Astrocyte of the hippocampus (primary cell): ENCODE measurements at places on chromosomes 3 and 15.

DNA sequence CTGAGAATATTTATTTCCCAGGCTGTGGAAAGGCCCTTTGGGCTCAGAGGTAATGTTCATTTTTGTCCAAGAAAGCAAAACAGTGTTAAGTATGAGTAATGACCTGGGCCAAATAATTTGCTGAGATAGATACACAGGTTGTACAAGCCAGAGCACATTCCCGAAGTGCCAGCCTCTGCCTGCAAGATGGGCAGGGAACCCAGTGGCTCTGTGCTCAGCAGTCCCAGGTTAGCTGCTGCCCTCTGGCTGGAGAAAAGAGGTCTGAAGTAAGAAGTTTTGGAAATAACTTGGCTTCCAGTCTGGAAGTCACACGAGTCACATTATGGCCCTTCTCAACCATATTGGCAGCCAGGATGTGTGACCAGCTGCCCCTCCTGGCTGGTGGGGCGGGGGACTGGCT lies 20.2 kb downstream of the MYZAP start:
- DNase-seq: peak; percentile 39

DNA sequence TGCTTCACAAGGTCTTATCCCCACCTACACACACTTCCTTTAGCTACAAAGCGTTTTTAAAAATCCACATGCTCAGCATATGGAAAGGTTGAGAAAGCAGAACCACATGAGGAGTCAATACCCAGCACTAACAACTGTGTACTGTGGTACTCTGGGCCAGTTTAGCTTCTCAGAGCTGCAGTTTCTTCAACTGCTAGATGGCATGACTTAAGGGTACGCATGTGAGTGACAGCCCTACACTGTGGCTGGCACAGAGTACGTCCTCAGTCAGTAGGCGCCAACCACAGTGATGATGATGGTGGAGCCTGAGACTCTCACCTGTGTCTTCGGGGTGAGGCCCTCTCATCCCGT lies 17.4 kb downstream of the CCDC12 start:
- no peak for DNase-seq

- DNase-seq: peak; percentile 13
Observed at GRCh38 chr3:54960082-54960481, 32.2 kb upstream of the LRTM1 start.

- no peak for DNase-seq
Observed at GRCh38 chr3:21734746-21735145, 16.3 kb downstream of the ZNF385D start.

- peak; percentile 28 for DNase-seq
Observed at GRCh38 chr3:72161881-72162595, 377.1 kb upstream of the PROK2 start.

DNA sequence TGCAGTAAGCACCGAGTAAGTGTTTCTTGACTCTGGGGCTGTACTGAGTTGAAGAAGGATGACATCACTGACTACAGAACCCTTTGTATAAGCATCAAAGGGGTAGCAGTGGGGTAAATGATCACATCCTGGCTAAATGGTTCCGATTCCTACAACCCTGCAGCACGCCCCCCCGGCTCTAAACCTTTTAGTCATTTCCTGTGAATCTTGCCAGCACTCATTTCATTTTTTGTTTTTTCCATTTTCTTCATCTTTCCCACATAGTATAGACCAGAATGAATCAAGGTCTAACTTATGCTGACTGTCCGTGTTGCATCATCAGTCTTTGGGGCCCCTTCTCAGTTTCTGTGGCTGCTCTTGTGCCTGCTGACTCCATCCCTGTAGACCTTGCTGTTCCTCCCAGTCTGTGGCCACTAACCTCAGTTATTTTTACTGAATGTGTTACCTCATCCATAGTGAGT lies 383.1 kb upstream of the TPRG1 start:
- peak; percentile 83 for DNase-seq

DNA sequence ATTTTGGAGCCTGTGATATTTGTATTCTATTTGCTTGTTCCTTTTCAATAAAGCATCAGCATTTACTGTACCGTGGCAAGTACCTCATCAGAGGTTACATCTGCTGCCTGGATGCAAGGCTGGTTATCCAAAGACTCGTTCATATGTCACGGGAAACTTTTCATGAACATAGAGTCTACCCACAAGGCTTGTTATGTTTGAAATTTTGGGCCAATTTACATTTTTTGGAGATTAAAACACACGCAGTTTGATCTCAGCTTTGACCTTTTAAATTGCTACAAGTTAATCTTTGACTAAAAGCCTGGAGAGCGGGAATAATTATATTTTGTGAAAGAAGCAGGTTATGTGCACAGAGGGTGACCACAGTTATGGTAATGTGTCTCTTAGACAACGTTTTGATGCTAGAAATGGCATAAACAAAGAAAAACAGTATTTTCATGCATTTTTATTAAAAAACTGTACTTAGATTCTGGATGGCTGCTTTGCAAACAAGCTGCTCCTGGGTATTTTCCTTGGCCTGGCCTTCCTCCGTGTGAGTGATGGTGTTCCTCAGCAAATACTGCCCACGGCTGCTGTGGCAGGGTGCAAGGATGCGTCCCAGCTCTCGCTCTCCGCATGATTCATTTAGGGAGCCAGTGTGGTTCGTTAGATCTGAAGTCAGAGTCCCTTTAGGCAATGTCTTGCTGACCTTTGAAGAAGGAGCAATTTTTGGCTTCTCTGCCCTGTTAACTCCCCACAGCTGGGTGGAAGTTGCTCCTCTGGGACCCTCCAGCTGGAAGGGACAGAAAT lies 27.1 kb downstream of the CHST2 start:
- DNase-seq: peak; percentile 33

- no peak for DNase-seq
Observed at GRCh38 chr15:50024281-50024680, 94.8 kb downstream of the ATP8B4 start.

DNA sequence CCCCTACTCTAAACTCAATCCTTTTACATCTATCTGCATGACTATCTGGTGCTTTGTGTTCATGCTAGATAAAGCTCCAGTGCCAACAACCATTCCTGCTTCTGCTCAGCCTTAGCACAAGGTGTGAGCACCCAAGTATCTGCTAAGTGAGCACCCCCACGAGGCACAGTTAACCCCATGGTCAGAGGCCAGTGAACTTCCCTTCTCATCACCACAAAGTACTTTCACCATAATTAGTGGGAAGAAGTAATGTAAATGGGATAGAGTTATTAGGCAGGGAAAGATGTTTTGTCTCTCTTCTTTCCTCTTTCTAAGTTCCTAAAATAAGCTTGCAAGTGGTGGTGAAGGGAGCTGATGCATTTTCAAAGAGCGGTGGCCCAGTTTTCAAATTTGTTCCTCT lies 96.4 kb downstream of the ANO10 start:
- DNase-seq: no peak

- peak; percentile 50 for DNase-seq
Observed at GRCh38 chr3:58163234-58163633, 47.5 kb downstream of the DNASE1L3 start.

GRCh38 chr3:75118779-75119178 lies 504.3 kb upstream of the CNTN3 start:
- DNase-seq: no peak

DNA sequence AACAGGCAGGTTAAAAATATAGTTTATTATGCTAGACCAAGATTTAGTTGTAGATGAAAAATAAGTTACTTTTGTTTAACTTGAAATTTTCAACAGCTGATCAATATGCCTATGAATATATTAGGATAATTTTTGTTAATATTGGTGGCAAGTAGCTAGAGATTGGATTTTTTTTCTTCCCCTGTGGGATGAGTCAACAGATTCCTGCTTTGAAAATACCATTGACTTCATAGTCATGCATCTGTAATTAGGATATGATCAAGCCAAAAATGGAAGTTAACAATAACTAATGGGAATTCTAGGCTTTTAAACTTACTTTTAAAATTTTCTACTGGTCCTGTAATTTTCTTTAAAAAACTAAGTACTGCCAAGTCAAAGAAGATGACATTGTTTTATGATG lies 211.7 kb downstream of the ZIC1 start:
- peak; percentile 45 for DNase-seq

GRCh38 chr3:129608087-129608935 lies 1.8 kb upstream of the PLXND1 start:
- DNase-seq: peak; percentile 40

DNA sequence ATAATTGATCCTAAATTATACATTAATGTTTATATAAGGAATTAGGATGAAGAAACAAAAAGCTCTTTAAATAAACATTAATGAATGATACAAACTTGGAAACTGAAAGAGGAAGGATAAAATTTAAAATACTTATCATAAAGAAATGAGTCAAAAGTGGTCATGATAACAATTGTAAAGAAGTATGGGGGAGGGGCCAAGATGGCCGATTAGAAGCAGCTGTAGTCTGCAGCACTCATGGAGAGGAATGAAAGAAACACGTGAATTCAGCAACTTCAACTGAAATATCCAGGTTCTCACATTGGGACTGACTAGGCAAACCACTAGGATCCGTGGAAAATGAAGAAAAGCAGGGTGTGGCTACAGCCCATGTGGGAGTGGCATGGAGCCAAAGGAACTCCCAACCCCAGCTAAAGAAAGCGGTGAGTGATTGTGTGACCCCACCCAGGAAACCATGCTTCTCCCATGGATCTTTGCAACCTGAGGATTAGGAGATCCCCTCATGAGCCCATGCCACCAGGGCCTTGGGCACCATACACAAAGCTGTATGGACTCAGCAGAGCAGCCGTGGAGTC lies 13.1 kb upstream of the CP start:
- DNase-seq: no peak

DNA sequence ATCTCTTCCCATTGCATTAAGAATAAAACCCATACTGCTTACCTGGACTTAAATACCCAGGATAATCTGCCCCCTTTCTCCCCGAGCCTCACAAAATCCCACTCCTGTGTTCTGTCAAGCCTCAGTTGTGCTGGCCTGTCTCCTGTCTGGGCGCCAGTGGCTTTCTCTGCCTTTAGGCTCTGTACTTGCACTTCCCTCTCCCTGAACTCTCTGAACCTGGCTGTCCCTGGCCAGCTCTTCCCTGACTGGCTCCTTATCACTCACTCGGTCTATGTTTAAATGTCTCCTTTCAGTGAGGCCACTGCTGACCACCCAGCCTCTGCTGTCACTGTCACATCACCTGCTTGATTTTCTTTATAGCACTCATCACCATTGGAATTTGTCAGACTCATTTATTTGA lies 382.7 kb upstream of the PPP2R3A start:
- no peak for DNase-seq

GRCh38 chr3:46617941-46618340 lies 5.6 kb downstream of the FAM240A start:
- no peak for DNase-seq

GRCh38 chr3:12922881-12923431 lies 81.6 kb upstream of the RPL32 start:
- no peak for DNase-seq

GRCh38 chr3:58897646-58898045 lies 152.2 kb downstream of the CFAP20DC start:
- DNase-seq: no peak

DNA sequence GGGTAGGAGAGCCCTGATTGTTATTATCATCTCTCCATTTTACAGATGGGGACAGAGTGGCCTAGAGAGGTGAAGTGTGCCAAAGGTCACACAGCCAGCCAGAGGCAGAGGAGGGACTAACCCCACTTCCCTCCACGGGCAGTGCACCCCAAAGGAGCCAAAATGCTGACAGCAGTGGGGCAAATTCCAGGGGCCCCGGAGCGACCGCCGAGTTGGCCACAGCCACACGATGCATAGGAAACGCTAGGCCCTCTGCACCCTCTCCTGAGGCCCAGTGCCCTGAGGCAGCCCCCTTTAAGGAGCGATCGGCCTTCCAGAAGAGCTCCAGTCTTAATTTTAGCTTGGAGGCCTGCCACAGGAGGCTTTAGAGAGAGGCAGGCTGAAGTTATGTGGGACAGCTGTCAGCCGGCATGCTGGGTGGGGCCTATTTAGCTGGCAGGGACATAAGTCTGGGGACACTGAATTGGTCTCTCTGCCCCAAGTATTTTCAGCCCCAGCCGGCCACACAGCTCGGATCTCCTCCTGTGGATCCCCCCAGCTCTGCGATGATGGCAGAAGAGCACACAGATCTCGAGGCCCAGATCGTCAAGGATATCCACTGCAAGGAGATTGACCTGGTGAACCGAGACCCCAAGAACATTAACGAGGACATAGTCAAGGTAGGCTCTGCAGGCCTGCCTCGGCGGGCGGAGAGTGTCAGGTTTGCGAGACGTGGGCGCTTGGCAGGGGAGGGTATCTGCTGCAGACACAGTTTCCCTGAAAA lies at the start of gene CAV3:
Gene CAV3, plus strand, starts transcription at position 471 of the 763 bp plus-strand sequence. Its CDS starts 75 bp downstream, at position 546.
- DNase-seq: no peak

GRCh38 chr3:133540896-133541674 lies 32.4 kb upstream of the CDV3 start:
- peak; percentile 52 for DNase-seq

DNA sequence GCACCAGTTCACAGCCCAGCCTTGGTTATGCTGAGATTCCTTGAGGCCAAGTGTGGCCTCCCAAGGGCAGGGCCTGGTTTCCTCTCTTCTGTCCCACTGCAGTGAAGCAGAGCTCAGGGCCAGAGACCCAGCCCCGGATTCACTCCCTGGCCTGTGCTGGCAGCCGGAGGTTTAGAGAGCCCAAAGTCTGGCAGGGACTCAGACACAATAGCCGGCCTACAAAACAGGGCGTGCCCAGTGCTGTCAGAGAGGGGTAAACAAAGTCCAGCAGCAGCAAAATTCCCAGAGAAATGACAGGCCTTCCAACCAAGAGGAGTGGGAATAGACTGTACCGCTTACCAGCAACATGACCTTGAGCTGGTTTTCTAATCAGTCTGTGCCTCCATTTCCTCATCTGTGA lies 14.0 kb downstream of the VIPR1 start:
- DNase-seq: no peak

DNA sequence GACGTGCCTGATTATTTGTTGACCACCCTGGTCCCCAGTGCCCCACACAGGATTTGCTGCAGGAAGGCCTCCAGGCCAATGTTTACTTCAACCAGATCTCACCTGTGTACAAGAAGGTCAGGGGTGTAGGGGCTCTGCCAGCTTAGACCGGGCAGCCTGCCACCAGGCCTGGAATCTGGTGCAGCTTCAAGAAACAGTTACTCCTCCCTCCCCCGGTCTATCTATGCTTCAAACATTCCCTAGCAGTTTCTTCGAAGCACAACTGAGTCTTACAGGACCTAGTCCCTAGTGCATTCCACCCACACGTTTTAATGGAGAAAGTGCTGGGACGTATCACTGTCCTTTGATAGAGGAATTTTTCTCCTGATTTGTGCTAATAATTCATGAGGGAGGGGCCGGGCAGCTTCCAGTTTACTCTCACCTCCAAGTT lies 8.0 kb downstream of the SH3BP5 start:
- peak; percentile 49 for DNase-seq

DNA sequence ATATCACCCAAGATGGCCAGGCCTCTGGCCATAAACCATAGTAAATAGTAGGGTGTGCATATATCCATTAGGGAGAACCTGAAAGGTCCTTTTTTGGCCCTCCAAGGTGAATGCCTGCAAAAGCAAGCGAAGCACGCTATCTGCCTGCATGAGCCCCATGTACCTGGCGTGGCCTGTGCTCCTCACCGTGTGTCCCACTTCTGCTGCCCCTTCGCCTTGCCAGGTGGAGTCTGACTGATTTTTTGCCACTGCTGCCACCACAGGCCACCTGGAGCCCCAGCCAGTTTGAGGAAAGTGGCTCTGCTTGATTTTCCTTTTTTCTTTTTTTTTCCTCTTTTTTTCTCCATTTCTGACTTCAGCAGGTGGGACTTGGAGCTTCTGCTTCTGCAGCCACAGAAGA lies 139.7 kb downstream of the SNRPN start:
- DNase-seq: no peak
